COR-L47 (cell line): ENCODE measurements at places on chromosomes 5 and 9.
A peak's percentile ranks its signal among the peaks of the same experiment; 100 is the strongest.

DNA sequence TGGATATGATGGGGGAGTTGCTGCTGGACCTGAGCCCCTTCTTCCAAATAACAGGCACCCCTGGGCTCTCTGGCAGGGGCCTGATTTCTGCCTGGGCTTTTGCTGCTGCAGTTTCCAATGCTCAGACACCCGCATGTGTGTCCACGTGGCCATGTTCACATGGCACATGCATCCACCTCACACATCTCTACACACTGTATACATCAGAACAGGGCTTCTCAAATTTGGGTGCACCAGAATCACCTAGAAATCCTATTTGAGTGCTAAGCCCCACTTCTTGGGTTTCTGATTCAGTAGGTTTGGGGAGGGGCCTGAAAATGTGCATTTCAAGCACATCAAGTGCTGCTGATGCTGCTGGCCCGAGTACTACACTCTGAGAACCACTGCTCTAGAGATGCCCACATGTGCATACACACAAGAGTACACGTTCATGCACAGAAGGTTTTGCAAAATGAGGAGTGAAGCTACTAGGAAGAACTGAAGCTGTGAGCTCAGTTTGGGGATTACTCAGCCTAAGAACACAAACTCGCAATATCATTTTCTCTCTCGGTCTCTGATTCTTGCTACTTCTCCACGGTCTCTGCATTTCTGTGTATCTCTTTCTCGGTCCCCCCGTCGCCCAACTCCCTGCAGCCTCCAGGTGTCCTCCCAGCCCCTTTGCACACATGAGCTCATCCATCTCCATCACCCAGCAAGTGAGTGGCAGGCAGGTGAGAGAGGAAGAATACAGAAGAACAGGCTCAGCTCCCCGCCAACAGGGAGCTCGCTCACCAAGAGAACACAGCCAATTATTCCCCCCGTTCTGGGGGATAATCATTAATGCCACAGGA lies 97.0 kb downstream of the PCDH1 start:
- no peak for DNase-seq

DNA sequence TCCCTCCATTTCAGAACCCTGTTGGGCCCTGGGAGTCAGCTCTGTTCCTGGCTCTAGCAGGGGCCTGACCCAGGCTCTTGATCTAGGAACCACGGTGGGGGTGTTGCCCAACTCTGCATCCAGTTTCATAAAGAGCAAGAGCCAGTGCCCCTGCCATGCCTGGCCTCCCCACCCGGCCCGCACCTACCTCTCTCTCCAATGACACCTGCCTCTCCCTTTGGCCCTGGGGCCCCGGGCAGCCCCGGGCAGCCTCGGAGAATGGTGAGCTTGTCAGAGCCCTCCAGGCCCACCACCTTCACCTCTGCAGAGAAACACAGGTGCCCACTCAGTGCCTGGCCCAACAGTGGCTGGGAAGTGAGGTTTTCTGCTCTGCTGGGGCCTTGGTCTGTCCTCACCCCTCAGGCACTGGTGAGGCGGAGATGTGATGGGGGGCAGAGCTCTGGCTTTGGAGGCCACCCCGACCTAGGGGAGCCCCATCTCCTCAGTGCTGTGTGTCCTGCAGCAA lies 1.5 kb downstream of the FCN1 start:
- DNase-seq = no peak

- no peak for DNase-seq
These were observed 291.2 kb downstream of the CDH10 start for GRCh38 chr5:24353611-24354010.

- no peak for DNase-seq
These were observed 6.3 kb downstream of the NR2F1-AS1 start for GRCh38 chr5:93574491-93575305.

DNA sequence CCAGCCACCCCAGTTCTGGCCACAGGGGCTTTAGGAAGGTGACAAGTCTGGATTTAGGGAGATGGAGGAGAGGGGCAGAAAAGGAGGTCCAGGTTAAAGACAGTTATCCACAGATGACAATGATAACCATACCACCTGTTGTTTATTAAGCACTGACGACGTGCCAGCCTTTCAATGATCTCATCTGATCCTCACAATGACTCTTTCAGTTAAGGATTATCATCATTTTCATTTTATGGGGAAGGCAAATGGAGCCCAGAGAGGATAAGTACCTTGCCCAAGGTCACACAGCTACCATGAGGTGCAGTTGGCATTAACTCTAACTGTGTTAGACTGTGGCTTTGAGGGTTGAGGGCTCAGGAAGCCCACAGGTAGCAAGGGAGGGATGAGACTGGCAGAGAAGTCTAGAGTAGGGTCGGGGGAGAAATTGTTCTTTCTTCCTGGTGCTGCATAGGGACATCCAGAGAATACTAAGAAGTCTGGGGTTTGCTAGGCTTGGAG lies 21.5 kb upstream of the JADE2 start:
- no peak for DNase-seq

DNA sequence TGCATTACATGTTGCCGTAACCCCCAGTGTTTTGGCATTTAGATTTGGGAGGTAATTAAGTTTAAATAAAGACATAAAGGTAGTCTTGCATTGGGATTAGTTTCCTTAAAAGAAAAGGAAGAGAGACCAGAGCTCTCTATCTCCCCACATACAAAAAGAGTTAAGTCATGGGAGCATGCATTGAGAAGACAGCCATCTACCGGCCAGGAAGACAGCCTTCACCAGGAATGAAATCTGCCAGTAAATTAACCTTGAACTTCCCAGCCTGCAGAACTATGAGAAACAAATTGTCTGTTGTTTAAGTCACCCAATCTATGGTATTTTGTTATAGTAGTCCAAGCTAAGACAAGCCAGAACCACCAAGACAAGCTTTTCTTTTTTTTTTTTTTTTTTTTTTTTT lies 567.0 kb upstream of the CDH18 start:
- no peak for DNase-seq

- DNase-seq = no peak
These were observed 35.9 kb downstream of the HK3 start for GRCh38 chr5:176863041-176863764.

DNA sequence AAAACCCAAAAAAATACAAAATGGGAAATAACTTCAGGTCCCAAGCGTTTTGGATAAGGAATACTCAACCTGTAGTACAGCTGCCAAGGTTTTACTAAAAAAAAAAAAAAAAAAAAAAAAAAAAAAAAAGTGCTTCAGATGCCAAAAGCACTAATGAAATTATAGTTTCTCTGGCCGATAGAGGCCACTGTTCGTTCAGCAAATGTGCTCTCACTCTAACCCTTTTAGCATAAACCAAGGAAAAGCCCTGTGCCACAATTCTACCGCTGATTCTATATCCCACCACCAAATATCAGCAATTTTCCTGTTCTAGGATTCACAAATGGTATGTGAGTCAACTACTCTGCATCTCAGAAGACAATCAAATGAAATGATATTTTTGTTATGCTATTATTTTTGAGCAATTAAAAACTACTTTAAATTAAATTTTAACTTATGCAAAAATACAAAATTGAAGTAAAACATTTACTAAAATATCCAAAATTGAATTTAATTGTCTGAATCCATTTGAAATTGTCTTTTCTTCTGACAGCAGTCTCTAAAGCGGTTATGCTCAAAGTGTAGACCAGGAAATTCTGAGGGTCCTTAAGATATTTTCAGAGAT lies 79.8 kb downstream of the RICTOR start:
- DNase-seq = peak; percentile 44

GRCh38 chr5:65535529-65535987 lies 27.4 kb downstream of the CENPK start:
- DNase-seq = no peak

DNA sequence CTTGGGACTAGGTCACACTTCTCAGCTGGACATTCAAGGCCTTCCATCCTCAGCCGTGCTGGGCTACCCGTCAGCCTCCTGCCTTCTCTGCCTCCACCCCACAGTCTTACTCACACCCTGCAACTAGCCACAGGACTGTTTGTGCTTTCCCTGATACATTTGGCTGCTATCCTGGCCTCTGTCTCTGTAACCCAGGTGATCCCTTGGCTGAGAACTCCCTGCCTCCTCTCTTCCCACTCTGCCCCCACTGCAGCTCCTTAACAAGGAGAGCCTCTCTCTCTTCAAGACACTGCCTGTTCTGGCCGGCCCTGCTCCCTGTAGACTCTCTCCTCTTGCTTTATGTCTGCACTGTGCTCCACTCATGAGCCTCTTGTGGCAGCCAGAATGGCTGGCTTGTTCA lies 120.6 kb downstream of the MSX2 start:
- DNase-seq = no peak

DNA sequence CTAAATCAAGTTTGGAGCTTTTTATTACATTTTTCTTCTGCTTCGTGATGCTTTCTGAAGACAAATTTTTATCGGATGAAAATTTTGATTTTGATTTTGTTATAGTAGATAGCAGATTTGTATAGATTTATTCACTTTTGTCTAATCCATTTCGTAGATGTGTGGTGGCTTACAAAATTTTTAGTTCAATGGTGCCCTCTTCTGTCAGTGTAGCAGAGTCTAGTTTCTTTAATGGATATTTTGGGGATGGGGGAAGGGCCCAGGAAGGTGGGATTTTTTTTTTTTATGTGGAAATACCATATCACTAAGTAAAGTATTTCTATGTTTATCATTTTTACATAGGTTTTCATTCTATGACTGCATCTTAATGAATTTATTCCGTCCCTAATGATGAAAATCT lies 259.9 kb upstream of the TARS1 start:
- DNase-seq = no peak

DNA sequence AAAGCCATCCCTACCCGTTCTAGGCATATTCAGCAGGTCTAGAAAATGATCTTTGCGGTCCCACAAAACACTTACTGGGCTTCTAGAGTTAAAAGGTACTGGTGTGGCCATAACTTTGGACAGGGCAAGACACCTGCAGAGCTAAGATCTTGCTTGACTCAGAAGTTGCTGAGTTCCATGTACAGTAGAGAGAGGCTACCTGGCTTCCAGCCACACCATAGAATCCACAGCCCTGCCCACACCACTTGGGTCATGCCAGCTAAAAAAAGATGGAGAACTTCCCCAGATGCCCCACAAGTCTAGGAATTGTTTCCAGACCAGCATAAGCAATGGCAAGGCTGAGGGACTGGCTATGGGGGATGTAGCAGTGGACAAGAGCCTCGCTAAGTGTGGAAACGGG lies 52.1 kb downstream of the ABCA1 start:
- DNase-seq = no peak

DNA sequence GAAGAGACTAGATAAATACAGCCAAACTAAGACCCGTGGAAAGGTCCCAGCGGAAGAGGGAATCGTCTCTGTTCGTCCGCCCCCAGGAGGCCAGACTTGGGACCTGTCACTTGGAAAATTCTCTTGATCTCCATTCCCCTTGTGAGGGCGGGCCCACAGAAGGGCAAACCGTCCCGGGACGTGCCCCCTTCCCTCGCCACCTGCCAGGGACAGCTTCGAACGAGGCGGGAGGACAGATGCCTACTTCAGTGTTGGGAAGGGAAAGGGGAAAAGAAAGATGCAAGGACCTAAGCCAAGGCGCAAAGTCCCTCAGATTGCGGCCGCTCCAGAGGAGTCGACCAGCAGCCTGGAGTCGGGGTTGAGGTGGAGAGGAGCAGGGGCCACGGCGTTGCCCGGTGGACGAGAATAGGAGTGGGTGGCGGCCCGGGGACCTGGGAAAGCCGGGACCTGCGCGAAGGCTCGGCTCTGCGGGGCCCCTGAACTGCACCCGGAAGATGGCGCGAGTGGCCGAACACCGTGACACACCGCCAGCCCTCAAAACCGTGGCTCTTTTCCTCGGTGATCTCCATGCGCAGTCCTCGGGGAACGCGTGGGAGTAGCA lies 4.4 kb upstream of the EBF1 start:
- DNase-seq = no peak

- DNase-seq = no peak
These were observed 12.5 kb downstream of the PHF2 start for GRCh38 chr9:93588641-93589609.

DNA sequence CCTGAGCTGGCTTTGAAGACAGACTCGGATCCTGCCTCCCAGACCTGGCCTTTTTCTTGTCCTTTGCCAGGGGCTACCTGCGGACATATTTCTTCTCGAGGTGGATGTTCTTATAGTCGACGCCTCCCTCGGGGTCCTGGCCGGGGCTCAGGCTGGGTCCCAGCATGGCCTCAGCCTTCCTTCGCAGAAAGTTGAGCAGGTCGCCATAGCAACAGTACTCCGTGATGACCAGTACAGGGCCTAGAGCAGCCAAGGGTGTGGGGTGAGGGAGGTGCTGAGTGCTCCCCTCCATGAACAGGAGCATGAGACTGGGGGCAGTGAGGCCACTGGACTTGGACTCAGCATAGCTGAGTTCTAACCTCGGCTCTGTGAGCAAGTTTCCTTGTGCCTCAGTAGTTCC lies 26.7 kb downstream of the CSF1R start:
- no peak for DNase-seq

DNA sequence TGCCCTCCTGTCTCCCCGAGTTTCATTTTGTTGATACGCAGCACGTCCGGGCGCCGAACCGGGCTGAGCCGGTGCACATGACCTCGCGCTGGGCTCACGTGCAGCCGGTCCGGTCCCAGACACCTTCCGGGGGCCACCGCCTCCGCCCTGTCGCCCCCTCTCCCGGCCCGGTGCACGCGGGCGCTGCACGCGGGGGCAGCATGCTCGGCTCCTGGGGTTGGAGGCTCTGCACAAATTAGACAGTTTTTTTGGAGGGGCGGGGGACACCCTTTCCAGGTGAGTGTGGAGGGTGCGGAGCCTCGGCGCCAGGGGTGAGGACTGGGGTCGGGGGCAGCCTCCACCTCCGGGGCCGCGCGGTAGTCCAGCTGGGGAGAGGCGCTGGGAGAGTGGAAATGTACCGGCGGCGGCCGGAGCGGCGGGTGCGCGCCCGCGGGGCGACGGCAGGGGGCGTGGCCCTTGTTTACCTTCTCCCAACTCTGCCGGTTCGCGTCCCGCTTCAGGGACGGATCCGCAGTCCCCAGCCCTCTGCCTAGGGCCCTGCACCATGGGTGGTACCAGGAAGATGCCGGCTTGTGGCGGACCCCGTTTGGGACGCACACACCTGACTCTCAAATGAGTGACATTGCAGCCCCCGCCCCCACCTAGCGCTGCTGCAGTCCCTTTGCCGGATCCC lies 1.1 kb downstream of the JADE2 start:
- peak; percentile 79 for DNase-seq

GRCh38 chr5:80796846-80797245 lies 142.1 kb upstream of the DHFR start:
- no peak for DNase-seq

GRCh38 chr5:64570395-64570996 lies 64.7 kb downstream of the RGS7BP start:
- DNase-seq = no peak
